Anterior cingulate cortex (tissue), 58 donors: ENCODE measurements at places on chromosomes 6 and 20.

- no peak for DNase-seq
These were observed 488.4 kb downstream of the PREX1 start for GRCh38 chr20:48339190-48339985.

GRCh38 chr6:158009935-158010585 lies 28.4 kb downstream of the SYNJ2 start:
- no peak for DNase-seq

- no peak for DNase-seq
These were observed 113.2 kb downstream of the EDN1 start for GRCh38 chr6:12403201-12403826.

- DNase-seq = peak; percentile 23
These were observed 108.5 kb upstream of the KCNK16 start for GRCh38 chr6:39430871-39431523.

DNA sequence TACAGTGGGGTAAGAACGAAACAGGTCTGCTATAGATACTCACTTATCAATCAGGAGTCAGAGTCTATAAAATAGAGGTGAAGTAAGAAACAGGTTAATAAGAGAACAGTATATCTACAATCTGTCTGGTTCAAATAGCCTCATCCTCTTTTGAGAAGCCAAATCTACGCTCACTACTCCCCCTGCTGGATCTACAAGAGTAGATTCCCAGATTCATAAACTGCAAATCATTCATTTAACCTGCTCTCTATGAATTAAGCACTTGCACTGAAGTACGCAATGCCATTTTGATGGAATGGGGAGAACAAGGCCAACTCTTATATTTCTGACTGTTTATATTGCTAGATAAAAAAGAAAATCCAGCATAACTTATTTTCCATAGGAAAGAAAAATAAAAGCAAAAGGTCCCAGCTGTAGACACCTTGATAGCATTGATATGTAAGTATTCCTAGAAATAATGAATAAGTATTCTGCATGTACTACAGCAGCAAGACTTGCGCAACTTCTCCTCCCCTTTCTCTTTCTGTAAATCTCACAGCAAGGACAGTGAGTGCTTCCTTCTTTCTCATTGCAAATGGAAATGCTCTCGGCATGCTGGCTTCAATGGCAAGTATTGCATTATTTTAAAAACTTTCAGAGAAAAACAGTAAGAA lies 92.3 kb downstream of the RFX6 start:
- no peak for DNase-seq

DNA sequence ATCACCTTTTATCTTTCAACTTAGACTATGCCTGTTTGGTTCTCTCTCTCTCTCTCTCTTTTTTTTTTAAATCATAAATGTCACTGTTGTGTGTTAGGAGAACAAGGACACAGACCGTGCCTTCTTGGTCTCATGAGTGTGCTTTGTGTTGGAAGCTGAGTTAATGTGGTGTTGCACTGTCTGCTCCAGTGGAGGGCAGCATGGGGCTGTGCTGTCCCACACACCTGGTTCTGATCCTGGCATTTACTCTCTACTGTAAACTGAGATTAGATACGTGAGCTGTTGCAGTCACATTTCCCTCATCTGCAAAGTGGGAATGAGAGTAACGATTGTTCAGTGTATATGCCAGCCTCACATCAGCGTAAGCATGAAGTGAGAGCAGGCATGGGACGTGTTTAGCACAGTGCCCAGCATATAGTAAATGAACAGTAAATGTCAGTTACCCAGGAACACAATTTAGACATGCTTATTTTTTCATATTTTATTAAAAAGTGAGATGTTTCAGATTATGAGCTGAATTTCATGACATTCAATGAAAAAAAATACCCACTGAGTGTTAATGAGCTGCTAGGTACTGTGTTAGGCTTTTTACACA lies 161.1 kb downstream of the FARS2 start:
- peak; percentile 1 for DNase-seq

GRCh38 chr6:134584847-134585516 lies 267.1 kb upstream of the SGK1 start:
- no peak for DNase-seq

- DNase-seq = no peak
These were observed 11.0 kb upstream of the SIM1 start for GRCh38 chr6:100475554-100476320.

GRCh38 chr6:98833057-98833306 lies 1.4 kb upstream of the POU3F2 start:
- DNase-seq = no peak

GRCh38 chr6:17280138-17280537 lies 1.0 kb upstream of the RBM24 start:
- DNase-seq = no peak

DNA sequence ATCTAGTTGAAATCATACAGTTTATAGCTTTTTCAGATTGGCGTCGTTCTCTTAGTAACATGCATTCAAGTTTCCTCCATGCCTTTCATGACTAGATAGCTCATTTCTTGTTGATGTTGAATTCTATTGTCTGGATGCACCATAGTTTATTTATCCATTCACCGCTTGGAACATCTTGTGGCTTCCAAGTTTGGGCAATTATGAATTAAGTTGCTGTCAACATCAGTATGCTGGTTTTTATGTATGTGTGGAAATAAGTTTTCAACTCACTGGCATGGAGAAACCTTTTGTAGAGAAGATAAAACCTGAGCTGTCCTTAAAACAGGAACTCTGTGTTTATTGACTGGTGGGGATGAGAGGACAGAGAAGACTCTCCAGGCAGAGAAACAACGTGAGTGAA lies 248.0 kb downstream of the CDC5L start:
- no peak for DNase-seq

DNA sequence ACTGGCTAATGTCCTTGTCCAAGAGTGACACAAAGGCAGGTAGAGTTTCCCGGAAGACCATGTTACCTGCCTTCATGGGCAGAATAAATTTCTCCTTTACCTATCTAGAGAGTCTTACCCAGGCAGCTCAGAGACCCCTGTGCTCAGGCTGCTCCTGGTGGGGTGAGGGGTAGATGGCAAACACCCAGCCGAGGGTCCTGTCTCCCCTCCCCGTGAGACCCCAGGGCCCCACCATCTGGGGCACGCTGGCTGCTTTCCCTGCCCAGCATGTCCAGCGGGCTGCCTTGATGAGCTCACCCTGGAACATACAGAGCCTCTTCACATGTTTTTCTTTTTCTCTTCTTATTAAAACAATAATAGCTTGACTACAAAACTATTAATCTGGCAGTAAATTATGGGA lies 116.5 kb downstream of the EDN3 start:
- no peak for DNase-seq

DNA sequence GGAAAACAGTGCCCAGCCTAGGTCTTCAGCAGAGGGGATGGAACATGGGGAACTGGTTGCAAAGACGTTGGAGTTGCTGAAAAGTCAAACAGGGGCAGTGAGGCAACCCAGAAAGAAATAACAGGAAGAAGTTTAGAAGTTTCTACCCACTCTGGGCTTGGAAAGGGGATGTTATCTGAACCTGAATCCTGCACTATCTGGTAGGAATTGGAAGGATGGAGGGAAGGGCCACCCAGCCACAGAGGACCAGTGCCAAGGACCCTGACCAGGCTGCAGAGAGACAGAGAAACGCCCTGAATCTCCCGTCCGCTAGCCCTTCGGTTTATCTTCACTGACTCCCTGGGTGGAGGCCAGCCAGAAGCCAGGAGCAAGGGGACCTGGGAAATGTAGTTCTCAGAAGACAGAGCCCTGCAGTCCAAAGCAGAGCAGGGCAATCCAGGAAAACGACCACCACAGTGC lies 217.3 kb upstream of the RREB1 start:
- no peak for DNase-seq

- DNase-seq = no peak
These were observed 2.1 kb upstream of the E2F1 start for GRCh38 chr20:33687993-33688937.

GRCh38 chr6:28858963-28859362 lies 64.8 kb downstream of the TRIM27 start:
- no peak for DNase-seq

GRCh38 chr20:50784464-50784863 lies 10.4 kb upstream of the BCAS4 start:
- no peak for DNase-seq

- DNase-seq = no peak
These were observed 154.5 kb downstream of the ASCC3 start for GRCh38 chr6:100726666-100727065.
